ENCODE measurements at places on chromosomes 3 and 15.

DNA sequence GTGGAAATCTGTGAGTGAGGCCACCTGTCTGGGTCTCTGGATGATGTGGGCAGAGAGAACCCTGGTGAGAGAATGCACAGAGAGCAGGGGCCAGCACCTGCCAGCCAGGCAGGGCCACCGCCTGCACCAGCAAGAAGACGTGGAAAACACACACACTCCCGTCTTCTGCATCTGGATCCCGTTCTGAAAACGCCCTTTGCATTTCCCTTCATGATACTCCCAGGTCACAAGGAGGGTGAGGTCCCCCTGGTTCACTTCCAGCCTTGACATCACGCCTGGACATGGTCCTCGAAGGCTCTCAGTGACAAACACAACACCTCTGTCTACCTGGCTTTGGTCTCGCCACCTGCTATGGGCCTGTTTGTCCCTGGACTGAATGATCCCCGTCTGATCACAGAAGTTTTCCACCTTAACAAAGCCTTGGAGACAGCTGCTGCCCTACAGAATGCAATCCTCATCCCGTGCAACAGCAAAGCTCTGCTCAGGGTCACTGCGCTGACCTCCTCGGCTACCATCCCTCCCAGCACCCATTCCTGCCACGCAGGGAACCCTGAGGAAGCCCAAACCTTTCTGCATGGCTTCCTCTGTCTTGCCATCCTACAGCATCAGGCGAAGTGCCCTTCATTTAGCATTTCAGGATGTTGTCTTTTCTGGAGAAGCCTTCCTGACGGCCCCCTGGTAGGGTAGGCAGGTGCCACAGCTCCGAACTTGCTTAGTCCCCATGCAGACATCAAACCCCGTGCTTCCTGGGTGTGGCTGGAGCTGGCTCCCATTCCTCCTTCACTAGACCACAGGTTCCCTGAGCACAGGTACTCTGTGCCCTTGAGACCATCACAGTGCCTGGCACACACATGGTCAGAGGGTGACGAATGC is 122.5 kb downstream of the ATP10A start:
- no peak for DNase-seq

GRCh38 chr15:53472883-53473282 is 286.6 kb downstream of the WDR72 start:
- no peak for DNase-seq

GRCh38 chr3:172546105-172546504 is 22.9 kb upstream of the TNFSF10 start:
- DNase-seq: no peak

DNA sequence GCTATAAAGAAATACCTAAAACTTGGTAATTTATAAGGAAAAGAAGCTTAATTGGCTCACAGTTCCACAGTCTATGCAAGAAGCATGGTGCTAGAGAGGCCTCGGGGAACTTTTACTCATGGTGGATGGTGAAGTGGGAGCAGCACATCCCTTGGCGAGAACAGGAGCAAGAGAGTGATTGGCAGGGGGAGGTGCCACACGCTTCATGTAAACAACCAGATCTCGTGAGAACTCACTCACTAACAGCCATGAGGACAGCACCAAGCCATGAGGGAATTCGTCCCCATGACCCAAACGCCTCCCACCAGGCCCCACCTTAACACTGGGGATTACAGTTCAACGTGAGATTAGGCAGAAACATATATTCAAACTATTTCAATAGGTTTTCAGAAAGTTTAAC is 28.0 kb downstream of the GABRB3 start:
- DNase-seq: no peak

- no peak for DNase-seq
Measured at GRCh38 chr3:37139567-37140052, 34.8 kb downstream of the LRRFIP2 start.

- DNase-seq: no peak
Measured at GRCh38 chr3:193078996-193079753, 161.5 kb upstream of the MB21D2 start.

DNA sequence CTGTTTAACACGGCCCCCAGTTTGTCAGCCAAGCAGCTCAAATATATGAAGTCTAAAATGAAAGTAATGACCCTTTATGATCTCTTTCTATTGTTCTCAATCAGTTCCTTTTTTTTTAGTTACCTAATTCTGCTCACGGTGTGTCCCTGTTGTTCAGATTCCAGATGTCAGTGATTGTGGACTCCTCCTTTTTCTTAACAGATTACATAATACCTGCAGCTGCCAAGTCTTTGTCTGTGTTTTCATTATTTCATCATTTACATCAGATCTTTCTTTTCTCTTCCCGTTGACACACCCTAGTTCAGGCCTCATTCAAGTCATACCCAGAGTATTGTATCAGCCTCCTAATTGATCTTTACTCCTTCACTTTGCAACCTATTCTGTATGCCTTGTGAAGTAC is 56.1 kb upstream of the SKIL start:
- DNase-seq: no peak

Data from right cardiac atrium (tissue), 5 donors.